ENCODE measurements at places on chromosomes 4 and X. TPM values are rescaled to one million over a fixed set of nuclear protein-coding genes. Genes with fewer than 3 reads are reported as not detected.

Gene RAB40A
- total RNA-seq = not detected

- H3K4me1 ChIP-seq = no peaks in the 10 kb centered on the region
- H3K4me3 ChIP-seq = no peak overlapping the region
- H3K27me3 ChIP-seq = no peaks in the 10 kb centered on the region
- no peaks in the 10 kb centered on the region for H3K36me3 ChIP-seq
- no peak overlapping the region for H3K27ac ChIP-seq
Measured at GRCh38 chr4:20268028-20268427, 16.3 kb downstream of the SLIT2 start.

- peaks cover 14% of the 10 kb centered on the region for H3K36me3 ChIP-seq
- H3K4me3 ChIP-seq = peak overlapping the region; percentile 79
- peaks cover 34% of the 10 kb centered on the region for H3K4me1 ChIP-seq
- H3K27ac ChIP-seq = peak overlapping the region; percentile 89
- H3K27me3 ChIP-seq = no peaks in the 10 kb centered on the region
Measured at GRCh38 chrX:46573892-46574773, 568 bp downstream of the CHST7 start.

GRCh38 chr4:41887821-41888686 is 47.2 kb upstream of the TMEM33 start:
- H3K27ac ChIP-seq = no peak overlapping the region
- H3K4me1 ChIP-seq = peaks cover 2% of the 10 kb centered on the region
- peak; percentile 56 for DNase-seq
- peaks cover 27% of the 10 kb centered on the region for H3K27me3 ChIP-seq
- no peak overlapping the region for H3K4me3 ChIP-seq
- H3K36me3 ChIP-seq = no peaks in the 10 kb centered on the region

DNA sequence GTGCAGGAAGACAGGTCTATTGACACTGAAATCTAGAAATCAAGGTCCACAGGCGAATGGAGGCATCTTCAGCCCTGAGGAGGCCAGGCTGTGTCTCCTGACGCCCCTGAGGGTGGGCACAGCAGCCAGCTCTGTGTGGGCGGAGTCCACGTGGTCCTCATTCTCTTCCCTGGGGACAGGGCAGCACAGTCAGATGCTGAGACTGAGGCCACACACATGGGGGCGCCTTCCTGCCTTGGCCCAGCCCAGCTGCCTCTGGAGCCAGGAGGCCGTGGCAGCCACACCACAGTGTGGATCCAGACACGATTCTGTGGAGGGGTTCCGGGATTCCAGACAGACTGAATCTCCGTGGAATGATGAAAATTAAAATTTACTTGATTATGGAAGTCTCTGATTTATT is 20.8 kb downstream of the FGFR3 start:
- peaks cover 32% of the 10 kb centered on the region for H3K36me3 ChIP-seq
- H3K4me3 ChIP-seq = no peak overlapping the region
- no peaks in the 10 kb centered on the region for H3K27me3 ChIP-seq
- H3K4me1 ChIP-seq = no peaks in the 10 kb centered on the region
- H3K27ac ChIP-seq = no peak overlapping the region

DNA sequence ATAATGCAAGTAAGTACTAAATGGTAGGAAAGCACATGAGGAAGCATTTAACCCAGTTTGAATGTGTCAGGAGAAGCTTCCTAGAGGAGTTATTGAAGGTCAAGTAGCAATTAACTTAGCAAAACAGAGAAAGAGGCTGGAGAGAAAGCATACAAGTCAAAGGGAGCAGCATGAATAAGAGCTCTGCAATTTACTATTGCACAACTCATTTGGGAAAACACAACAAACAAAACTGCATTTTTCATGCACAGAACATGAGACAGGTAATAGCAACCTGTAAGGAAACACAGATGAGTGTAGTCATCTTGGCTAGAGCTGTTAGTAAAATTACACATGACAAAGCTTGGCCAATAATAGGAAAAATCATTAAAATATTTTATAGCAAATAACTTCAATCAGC is 538.1 kb downstream of the PPP4R3C start:
- H3K4me3 ChIP-seq = no peak overlapping the region
- no peak for DNase-seq
- no peaks in the 10 kb centered on the region for H3K36me3 ChIP-seq
- H3K4me1 ChIP-seq = no peaks in the 10 kb centered on the region
- no peaks in the 10 kb centered on the region for H3K27me3 ChIP-seq
- no peak overlapping the region for H3K27ac ChIP-seq

DNA sequence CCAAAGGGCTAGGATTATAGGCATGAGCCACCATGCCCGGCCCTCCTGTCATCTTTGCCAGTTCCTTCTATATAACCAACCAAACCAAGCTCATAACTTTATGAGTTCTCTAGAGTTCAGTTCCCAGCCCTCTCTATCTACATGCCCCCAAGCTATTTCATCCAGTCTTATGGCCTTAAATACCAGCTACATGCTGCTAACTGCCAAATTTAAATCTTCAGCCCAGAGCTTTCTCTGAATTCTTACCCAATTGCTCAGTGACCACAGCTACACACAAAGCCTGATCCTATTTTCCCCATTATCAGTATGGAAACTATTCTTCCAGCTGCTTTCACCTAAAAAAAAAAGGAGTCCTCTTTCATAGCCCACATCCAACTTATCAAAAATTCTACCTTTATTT is 23.1 kb downstream of the TMEM184C start:
- H3K27ac ChIP-seq = no peak overlapping the region
- H3K4me1 ChIP-seq = peaks cover 17% of the 10 kb centered on the region
- DNase-seq = no peak
- H3K4me3 ChIP-seq = no peak overlapping the region
- H3K27me3 ChIP-seq = no peaks in the 10 kb centered on the region

- H3K27me3 ChIP-seq = no peaks in the 10 kb centered on the region
- DNase-seq = peak; percentile 90
- no peak overlapping the region for H3K4me3 ChIP-seq
- no peak overlapping the region for H3K27ac ChIP-seq
- H3K4me1 ChIP-seq = peaks cover 61% of the 10 kb centered on the region
- H3K36me3 ChIP-seq = peaks cover 2% of the 10 kb centered on the region
Measured at GRCh38 chr4:38675146-38676121, 11.4 kb downstream of the KLF3 start.

DNA sequence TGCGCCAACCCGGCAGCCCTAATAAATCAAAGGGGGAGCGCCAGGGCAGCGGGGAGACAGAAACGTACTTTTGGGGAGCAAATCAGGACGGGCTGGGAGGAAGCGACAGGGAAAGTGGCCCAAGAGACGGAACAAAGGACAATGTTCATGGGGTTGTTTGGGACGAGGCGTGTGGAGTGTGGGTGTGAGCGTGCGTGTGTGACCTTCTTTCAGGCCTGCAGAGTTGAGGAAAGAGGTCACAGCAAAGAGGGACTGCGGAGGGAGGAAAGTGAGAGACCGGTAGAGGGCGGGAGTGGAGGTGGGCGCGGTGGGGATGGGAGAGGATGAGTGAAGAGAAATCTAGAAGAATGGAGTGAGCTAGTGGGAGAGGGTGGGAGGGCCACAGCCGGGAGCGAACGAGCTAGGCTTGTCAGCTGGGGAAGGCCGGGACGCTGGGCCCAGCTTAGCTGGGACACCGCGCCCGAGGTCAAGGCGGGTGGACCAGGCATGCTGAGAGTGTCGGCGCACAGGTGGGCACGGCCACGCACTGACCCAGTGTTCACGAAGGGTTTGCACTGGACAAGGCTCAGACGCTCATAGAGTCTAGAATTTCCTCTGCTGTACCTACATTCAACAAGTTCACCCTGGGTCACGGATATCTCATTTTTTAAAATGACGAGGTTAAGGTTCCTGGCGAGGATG is 14.7 kb upstream of the PITX2 start:
- no peak for DNase-seq
- H3K4me1 ChIP-seq = no peaks in the 10 kb centered on the region
- peaks cover 11% of the 10 kb centered on the region for H3K36me3 ChIP-seq
- H3K27me3 ChIP-seq = peaks cover 83% of the 10 kb centered on the region
- H3K4me3 ChIP-seq = no peak overlapping the region

DNA sequence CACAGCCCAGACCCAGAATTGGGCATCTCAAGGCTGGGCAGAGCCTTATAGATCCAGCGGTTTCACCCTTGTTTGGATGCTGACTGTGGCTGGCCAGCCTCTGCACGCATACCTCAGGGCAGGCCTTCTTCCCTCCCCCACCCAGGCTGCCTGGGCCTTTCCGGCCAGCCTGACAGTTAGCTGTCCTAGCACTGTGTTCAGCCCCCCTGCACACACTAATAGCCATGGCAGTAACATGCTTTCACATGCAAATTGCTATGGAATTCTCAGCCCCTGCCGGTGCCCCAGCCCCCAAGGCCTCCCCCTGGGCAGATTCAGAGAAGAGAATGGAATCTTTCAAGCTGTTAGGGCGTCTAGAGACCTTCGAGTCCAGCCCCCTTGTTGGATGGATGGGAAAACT is 17.7 kb downstream of the EFNB1 start:
- no peak for DNase-seq
- H3K27me3 ChIP-seq = no peaks in the 10 kb centered on the region
- no peaks in the 10 kb centered on the region for H3K4me1 ChIP-seq
- H3K27ac ChIP-seq = no peak overlapping the region

Measured in activated CD8-positive, alpha-beta T cell treated with anti-CD3 and anti-CD28 coated beads, Interleukin-2, amount 10 ng/mL, durations not matched to agents 7 days and 5 days (primary cell).